ENCODE measurements at places on chromosomes 3 and 15. TPM values are rescaled to one million over a fixed set of nuclear protein-coding genes. Genes with fewer than 3 reads are reported as not detected.

The TIMP4 gene
- not detected for total RNA-seq

The CPEB1 gene
- 0.24 TPM for total RNA-seq

The DNAH1 gene
- total RNA-seq, result 69.2 TPM

The ALG1L2 gene
- total RNA-seq, result 1.2 TPM

The WNT5A gene
- total RNA-seq, result not detected

GRCh38 chr15:95259965-95260364 lies 1028.6 kb downstream of the MCTP2 start:
- no peak for DNase-seq

GRCh38 chr3:63328365-63328764 lies 50.3 kb downstream of the SYNPR start:
- no peak for DNase-seq

- no peak for DNase-seq
Measured at GRCh38 chr15:25674913-25675312, 188.2 kb downstream of the ATP10A start.

DNA sequence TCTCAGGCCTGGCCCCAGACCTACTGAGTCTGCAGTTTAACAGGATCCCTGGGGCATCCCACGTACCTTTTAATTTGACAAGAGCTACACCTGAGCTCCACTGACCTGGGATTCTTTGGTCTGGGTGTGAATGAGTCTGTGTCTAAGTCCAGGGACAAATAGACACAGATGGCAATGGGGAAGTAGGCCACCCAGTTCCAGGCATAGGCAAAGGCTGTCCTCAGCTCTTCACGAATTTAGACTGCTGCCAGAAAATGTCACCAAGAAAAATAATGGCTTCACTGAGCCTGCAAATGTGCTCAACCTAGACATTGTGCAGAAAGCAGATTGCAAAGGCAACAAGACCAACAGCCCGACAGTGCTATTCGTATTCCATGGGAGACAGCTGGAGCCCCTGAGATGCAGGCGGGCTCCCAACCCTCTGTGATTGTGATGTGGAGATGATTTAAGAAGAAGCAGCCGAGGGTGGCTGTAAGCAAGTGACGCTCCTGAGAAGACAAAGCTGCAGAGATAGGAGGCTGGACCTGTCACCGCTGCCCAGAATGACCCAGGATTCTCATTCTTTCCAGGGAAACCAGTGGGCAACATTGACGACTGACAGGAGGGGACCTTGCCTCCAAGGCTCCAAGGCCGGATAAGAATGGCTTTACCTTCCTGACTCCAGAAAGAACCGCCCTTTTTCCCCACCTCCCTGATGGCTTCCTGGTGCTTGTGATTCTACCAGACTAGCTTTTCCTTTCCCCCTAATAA lies 39.8 kb upstream of the IREB2 start:
- DNase-seq, result no peak

GRCh38 chr15:31202953-31203352 lies 101.4 kb upstream of the TRPM1 start:
- DNase-seq, result no peak

DNA sequence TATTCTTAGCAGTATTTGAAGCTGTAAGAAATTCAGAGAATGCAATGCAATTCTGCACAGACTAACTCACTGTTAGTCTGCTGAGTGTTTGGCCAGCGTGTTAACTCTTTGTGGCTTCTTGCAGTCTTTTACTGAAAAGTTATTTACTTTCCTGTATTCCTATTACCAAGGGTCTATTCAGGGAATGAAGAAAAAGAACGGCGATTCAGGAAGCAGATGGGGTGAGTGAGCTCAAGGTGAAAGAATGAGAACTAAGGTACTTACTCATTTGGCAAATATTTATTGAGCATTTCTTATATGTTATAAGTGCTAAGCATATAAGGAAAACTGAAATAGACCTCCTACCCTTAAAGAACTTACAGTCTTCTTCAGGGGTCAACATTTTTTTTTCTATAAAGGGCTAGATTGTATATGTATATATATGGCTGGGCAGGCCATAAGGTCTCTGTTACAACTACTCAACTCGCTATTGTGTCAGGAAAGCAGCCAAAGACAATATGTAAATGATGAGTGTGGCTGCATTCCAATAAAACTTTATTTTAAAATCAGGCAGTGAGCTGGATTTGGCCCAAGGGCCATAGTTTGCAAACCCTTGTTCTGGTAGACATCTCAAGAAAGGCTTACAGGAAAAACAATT lies 271.9 kb upstream of the GADL1 start:
- DNase-seq, result no peak

- no peak for DNase-seq
Measured at GRCh38 chr15:28026764-28027713, 72.1 kb downstream of the OCA2 start.

DNA sequence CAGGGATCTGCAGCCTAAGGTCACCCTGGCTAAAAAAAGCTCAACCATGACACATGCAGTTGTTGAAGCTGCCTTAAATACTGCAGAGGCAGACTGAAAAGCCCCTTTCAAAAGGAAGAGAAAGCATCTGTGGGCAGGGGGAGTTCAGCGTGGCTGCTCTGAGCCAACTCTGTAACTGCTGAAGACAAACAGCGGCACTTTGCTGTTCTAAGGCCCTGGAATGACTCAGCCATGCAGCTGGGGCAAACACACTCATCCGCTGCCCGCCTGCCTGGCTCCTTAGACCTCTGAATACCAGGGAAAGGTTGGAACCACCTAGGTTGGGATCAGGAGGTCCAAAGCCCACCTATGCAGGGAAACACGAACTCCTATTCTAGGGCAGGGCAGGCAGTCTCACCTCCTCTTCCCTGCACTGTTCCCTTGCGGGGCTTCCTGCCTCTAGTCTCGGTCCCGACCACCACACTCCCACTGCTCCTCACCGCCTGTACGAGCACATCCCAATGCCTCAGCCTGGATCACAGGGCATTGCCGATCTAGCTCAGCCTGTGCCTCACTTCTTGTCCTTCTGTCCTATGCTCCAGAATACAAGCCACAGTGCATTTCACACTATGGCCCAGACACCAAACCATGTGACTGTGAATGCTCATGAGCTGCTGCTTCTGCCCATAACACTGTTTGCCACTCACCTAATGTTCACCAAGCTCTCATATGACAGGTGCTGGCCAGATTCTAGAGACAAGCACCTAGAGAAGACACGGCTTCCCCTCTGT lies 6.6 kb upstream of the MUSTN1 start:
- DNase-seq, result no peak

DNA sequence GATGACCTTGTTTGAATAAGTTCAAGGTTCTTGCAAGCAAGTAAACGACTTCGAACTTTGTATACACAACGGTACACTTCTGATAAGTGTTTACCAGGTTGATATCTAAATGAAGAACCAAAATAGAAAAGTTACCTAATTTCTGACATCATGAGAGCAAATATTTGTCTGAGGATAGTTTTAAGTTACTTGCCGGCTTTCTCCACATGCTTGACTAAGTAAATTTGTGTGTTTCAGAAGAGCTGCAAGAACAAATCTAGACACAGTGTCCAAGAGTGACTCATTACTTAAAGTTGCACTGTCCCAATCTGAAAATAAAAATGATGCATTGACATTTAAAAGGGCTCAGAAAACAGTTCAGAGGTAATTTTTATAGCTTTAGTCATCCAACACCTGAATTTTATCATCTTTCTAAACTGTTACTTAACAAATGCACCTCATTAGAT lies 115.1 kb downstream of the HERC1 start:
- DNase-seq, result no peak
